ENCODE measurements at places on chromosomes 2 and 18. TPM values are rescaled to one million over a fixed set of nuclear protein-coding genes. Genes with fewer than 3 reads are reported as not detected.

Gene GCKR
- 3.5 TPM for total RNA-seq

Gene TRAF3IP1
- total RNA-seq = 24.2 TPM

Gene M1AP
- total RNA-seq = not detected

Gene PIEZO2
- total RNA-seq = 5.3 TPM

Gene GPR35
- total RNA-seq = 0.23 TPM

Gene ABCB11
- not detected for total RNA-seq

Gene NAGK
- 73.1 TPM for total RNA-seq

Gene DSG1
- not detected for total RNA-seq

Gene FOXI3
- total RNA-seq = not detected

Gene SERPINE2
- total RNA-seq = 937 TPM

Gene CHRND
- not detected for total RNA-seq

Gene MYL12B
- 371 TPM for total RNA-seq

Gene C2orf72
- total RNA-seq = under 0.01 TPM

Gene MLPH
- total RNA-seq = 37.0 TPM

Gene SCLY
- total RNA-seq = 11.7 TPM

Gene ALS2
- total RNA-seq = 33.0 TPM

Gene RNU2-63P
- not detected for total RNA-seq

Gene BMP10
- not detected for total RNA-seq

Gene ZSWIM2
- not detected for total RNA-seq

Gene IL36A
- not detected for total RNA-seq

Gene SULT6B1
- not detected for total RNA-seq

Gene NCK2
- total RNA-seq = 52.5 TPM

Gene ELOA2
- not detected for total RNA-seq

Gene LONRF2
- total RNA-seq = not detected

Gene KCNS3
- total RNA-seq = 0.70 TPM

Gene CFAP65
- not detected for total RNA-seq

Gene CNTNAP5
- total RNA-seq = not detected

Gene PSMA8
- not detected for total RNA-seq

Gene NGEF
- 0.38 TPM for total RNA-seq

Gene SOX11
- not detected for total RNA-seq

Gene ATG9A
- 35.6 TPM for total RNA-seq

Gene TMEM169
- total RNA-seq = 0.47 TPM

Gene PTPRN
- 9.0 TPM for total RNA-seq

Gene ASB18
- total RNA-seq = not detected

Gene L3MBTL4
- under 0.01 TPM for total RNA-seq
